GF-D8 (cell line): ENCODE measurements at places on chromosomes 5 and 9.
A peak's percentile ranks its signal among the peaks of the same experiment; 100 is the strongest.

DNA sequence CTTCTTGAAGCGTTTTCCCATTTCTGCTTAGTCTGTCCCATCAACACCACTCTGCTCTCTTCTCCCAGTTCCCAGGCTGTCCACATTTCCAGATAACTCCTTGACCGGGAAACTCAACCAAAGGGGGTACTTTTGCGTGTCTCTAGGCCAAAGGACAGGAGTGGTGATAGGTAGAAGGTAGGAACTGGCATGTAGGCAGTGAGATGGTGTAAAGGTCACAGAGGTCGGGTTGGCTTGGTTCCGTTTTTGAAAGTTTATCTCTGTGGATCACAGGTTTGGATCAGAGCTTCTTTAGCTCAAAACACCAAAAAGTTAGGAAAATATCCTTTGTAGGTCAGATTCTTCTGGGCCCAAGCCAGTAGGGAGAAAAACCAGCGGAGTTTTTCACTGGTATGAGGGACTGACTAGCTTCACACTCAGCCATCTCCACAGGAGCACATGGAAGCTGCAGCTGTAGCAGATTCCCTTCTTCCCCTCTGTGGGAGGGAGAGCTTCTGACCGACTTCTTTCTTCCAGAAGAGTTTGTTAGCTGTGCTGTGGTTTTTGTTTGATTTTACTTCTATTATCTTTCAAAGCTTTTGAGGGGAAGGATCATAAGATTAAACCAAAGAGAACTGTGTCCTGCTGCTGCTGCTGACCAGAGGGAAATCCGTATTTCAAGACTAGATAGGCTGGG is 98.4 kb upstream of the DMRT1 start:
- DNase-seq: no peak

- DNase-seq: no peak
Measured at GRCh38 chr9:135087489-135087792, at the start of gene OLFM1. Gene OLFM1, plus strand, starts transcription at chr9:135087668. Its CDS starts 322 bp downstream, at chr9:135087990.

DNA sequence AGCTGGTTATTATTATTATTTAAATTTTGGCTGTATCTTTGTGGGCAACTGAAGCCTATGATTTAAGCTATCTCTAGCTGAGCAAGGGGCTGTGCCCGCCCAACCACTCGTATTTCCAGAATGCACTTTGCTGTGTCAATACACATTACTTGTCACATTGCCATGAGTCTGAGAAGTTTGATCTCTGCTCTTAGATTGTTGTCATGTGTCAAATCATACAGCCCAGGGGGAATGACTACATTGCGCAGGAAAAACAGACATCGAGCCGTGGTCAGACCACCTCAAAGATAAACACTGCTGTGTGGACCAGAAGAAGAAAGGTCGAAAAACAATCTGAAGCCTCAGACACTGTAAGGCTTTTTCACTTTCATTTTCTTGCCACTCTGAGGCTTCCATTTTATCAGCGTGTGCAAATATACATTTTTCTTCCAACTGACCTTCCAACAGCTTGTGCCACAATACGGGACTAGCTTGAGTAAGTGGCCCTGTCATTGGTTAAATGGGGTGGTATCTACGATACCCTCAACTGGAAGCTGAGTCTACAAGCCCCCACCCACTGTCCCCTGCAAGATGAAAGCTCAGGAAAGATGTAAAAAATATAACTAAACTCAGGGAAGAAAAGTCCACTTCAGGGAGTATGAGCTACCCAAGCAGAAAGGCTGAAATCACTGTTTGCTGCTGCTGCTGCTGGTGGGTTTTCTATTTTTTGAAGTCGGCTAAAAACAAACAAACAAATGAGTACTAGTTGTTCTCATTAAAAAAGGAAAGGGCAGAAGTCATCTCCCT is 603.0 kb downstream of the BNC2 start:
- DNase-seq: no peak

- DNase-seq: no peak
Measured at GRCh38 chr9:124248066-124248465, 9.7 kb upstream of the NEK6 start.

DNA sequence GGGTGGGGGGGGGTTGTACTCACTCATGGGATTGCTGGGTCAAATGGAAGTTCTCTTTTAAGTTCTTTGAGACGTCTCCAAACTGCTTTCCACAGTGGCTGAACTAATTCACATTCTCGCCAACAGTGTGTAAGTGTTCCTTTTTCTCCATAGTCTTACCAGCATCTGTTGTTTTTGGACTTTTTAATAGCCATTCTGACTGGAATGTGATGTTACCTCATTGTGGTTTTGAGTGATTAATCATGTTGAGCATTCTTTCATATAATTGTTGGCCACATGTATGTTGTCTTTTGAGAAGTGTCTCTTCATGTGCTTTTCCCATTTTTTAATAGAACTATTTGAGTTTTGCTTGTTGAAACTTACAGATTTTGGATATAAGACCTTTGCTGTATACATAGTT is 94.9 kb upstream of the PLPPR1 start:
- no peak for DNase-seq

- no peak for DNase-seq
Measured at GRCh38 chr5:68848091-68848490, 245.7 kb upstream of the SLC30A5 start.

DNA sequence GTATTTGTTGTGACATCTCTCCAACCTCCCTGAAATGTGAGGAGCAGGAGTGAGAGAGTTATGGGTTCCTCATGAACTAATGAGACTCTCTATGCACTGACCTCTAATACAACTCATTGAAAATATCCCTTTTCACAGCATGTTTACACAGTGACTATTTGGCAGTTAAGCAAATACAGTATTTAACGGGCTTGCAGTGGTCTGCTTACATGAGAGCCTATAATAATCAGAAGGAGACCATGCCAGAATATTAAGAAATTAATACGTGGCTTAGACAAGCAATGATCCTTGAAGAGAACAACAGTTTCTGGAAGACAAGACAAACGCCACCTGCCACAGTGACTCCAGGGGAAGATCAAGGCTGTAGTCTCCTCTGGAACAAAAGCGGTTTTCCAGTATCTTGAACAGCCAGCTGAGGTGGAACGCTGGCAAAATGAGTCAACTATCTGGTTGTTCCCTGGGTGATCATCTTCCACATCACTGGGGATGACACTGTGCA is 424.5 kb downstream of the DMAC1 start:
- DNase-seq: no peak

DNA sequence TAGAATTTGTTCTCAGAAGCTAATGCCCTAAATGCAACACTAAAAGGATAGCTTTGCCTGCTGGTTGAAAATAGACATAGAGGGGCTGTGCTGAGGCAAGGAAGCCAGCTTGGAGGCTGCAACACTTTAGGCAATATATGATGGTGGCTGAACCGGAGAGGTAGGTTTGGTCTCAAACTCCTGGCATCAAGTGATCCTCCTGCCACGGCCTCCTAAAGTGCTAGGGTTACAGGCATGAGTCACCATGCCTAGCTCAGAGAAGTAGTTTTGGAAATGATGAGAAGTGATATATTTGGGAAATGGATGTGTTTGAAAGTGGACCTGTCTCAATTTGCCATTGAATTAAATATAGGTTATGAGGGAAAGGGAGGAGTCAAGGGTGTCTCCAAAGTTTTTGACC is 10.0 kb downstream of the DUSP1 start:
- DNase-seq: no peak

GRCh38 chr9:98726735-98727134 is 18.0 kb upstream of the GABBR2 start:
- DNase-seq: peak; percentile 65

DNA sequence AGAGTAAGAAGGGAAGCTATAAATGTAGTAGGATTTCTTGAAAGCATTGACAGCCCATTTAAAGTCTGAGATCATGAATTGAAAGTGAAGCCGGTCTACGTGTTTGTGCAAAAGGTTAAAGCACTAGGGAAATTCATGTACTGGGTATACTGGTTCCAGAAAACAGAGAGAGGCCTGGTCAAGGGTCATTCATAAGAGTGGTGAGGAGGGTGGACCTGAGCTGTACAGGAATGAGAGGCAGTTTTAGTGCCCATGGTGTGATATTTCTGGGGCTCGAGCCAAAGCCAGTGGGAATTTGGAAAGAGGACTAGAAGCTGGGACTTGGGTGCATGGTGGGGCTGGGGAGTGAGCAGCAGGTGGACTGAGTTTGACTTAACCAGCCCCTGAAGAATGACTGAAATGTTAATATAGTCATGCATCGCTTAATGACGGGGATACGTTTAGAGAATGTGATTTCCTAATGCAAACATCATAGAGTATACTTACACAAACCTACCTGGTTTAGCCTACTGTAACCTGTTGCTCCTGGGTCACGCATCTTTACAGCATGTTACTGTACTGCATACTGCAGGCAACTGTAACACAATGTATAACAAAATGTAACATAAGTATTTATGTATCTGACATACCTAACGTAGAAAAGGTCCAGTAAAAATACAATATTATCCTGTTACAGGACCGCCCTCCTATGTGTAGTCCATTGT is 173.0 kb downstream of the MAST4 start:
- DNase-seq: no peak

DNA sequence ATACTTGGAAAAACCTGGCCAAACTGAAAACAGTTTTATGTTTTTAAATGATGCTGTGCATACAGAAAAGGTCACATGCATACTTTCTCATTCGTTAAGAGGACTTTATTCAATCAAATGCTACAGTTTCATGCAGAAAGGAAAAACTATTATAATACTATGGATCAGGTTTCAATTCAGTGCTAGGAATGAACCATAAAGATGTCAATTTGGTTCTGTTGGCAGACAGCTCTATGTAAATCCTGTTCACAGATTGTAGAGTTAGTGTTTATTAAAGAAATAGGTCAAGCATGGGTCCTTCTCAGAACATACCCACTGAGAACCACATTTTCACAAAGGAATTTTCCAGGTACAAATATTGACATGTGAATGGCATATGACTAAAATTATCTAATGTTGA is 57.1 kb downstream of the RETREG1 start:
- no peak for DNase-seq

DNA sequence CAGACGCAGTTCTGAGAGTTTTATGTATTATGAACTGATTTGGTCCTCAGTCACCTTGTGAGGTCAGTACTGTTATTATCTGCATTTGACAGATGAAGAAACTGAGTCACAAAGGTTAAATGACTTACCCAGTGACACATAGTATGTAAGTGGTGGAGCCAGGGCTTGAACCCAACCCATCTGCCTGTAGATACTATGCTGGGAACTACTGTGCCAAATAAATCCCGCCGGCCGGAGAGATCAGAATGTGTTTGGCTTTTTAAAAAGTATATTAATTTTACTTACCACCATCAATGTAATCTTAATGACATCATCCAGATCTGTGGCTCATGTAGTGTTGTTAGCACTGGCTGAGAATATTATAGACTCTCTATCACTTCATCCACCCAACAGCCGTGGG is 80.8 kb downstream of the ZNF618 start:
- no peak for DNase-seq

- DNase-seq: no peak
Measured at GRCh38 chr5:112794410-112794809, 56.7 kb downstream of the APC start.

DNA sequence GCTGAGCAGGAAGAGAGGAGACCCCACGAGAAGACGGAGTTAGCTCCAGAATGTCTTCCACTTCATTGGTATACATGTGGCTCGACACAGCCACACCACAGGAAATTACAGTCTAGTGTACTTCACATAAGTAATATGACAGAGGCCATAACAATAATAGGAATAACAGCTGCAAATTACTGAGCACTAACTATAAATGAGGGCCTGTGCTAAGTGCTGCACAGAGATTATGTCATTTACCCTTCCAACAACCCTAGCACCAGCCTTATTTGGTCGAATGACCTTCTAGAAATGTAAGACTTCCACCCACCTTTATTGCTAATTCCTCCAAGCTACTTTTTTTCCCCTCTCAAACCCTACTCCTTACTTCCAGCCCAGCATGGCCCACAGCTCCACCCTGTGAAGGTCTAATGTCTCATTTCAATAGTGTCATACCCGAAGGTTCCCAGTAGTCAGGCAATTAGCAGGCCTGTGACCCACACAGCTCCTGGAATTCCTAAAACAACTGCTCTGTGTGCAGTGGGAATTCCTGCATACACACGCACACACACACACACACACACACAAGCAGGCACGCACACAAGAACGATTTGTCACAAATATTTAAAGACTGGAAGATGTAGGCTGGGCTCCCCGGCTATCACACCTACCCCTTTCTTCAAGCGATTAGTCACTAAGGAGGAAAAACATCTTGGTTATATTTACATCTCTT is 134.5 kb downstream of the FRMD3 start:
- DNase-seq: no peak

DNA sequence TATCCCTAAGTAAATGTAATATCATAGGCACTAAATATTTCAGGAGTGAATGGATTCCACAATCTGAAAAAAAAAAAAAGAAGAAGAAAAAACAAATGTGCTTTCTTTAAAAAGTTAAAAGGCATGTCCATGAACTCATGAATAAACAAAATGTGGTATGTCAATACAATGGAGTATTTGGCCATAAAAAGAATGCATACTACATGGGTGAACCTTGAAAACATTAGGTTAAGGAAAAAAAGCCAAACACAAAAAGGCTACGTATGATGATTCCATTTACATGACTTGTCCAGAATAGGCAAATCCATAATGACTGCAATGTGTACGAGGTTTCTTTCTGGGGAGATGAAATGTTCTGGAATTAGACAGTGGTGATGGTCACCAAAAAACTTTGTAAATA is 45.3 kb downstream of the FNIP1 start:
- no peak for DNase-seq
